ENCODE measurements at places on chromosomes 1 and 21.
A peak's percentile ranks its signal among the peaks of the same experiment; 100 is the strongest.

DNA sequence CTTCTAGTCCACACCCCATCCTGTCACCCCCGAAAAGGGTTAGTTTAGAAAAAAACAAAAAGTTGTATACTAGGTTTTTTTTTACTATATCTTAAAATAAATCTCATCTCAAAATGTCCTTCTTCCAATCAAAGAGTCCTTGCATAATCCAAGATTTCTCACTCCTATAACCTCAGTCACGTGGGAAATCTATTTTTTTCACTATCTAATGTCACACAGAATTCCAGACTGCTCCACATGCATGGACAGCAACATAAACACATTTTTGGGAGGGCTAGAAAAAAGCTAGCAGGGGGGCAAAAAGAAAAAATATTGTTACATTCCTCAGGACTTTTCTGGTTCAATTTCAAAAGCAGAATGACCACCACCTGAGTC, 39.3 kb downstream of the TGFBR3 start:
- DNase-seq = no peak

GRCh38 chr1:108897865-108898720, 21.3 kb downstream of the GPSM2 start:
- DNase-seq = peak; percentile 6

- no peak for DNase-seq
Observed at GRCh38 chr1:91774520-91775203, 111.3 kb downstream of the TGFBR3 start.

DNA sequence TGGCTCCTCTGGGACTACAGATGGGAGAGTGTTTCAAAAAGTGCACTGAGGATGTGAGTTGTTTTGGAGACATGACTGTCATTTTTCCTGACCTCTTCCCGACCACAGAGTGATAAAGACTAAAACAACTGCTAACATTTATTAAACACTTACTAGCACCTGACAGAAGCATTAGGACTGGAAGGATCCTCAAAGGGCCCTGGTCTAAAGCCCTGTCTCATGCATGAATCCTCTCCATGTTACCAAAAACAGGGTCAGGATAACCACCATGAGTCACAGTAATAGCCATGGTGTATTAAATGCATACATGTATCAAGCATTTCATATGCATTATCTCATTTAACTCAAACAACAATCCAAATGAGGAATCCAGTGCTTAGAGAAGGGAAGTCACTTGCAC, 11.5 kb downstream of the CYB5RL start:
- DNase-seq = no peak

DNA sequence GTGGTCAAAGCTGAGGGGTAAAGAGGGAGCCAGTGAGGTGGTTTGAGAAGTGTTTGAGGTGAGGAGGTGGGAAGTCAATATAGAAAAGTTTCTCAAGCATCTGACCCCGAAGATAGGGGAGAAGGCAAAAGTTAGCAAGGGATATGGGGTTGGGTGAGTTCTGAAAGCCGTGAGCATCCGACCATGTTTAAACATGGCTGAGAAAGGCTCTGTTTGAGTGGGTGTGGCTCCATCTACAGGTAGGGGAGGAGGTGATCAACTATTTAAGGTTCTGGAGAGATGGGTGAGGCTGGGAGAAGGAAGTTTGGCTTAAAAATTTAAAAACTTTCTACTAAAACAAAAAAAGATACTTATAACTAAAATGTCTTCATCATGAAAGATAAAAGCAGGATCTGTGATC, 273.8 kb downstream of the KCNJ6 start:
- DNase-seq = peak; percentile 6

- no peak for DNase-seq
Observed at GRCh38 chr1:174352883-174353608, 94.7 kb upstream of the GPR52 start.

GRCh38 chr21:33018707-33019465, 6.8 kb upstream of the OLIG2 start:
- no peak for DNase-seq

DNA sequence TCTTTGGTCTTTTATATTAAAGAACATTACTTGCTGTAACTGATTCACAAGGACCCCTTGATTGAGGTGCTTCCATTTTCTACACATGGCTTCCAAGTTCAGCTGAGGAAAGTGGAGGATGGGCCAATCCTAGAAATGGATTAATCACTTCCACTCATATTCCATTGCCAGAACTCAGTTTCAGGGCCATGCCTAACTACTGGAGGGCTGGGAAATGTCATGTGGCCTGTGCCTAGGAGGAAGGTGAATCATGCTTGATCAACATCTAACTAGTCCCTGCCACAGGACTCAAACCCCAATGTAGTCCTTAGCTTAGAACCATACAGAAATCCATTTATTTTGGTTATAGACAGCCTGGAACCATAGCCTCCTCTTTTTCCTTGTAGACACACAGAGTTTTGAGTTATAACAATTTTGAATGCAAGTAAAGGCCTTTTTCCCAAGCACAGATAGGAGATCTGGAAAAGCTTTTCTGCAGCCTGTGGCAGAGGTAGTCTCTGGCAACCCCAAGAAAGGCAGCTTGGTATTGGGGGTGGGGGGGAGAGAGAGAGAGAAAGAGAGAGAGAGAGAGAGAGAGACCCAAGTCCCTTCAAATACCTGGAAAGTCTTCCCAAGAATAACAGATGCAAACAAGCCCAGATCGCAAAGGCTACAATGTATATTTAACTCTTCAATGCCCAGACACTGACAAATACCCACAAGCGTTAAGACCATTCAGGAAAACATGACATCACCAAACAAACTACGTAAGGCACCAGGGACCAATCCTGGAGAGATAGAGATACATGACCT, 12.5 kb downstream of the MAST2 start:
- DNase-seq = no peak

DNA sequence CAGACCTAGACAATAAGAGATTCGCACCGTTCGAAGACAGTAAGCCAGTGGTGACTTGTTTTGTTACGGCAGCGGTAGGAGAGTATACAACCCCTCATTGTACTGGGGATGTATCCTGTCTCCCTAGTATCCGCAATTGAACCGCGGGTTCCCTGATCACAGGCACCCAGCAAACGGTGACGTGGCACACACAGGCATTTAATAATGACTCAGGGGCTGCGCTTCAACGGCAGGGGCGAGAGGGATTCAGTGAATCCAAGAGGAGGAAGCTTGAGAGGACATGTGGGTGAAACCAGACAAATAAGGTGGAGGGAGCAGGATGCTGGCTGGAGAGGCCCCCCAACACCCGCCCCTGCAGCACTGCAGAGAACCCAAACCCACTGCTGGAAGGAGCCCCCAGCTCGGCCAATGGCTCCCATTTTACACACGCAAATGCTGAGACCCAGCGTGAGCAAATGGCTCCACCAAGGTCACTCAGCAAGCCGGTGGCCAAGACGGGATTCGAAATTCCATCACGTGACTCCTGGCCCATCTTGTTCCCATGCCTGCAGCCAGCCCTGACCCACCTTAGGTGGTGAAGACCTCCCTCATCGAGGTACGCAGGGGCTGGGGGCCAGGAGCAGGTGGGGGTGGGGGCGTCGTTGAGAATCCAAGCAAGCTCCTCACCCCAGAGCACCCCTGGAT, 149.9 kb downstream of the SYF2 start:
- DNase-seq = no peak

- DNase-seq = peak; percentile 23
Observed at GRCh38 chr1:244049162-244050013, 1.7 kb upstream of the ZBTB18 start.

- no peak for DNase-seq
Observed at GRCh38 chr1:168330285-168330684, 49.6 kb downstream of the TBX19 start.

DNA sequence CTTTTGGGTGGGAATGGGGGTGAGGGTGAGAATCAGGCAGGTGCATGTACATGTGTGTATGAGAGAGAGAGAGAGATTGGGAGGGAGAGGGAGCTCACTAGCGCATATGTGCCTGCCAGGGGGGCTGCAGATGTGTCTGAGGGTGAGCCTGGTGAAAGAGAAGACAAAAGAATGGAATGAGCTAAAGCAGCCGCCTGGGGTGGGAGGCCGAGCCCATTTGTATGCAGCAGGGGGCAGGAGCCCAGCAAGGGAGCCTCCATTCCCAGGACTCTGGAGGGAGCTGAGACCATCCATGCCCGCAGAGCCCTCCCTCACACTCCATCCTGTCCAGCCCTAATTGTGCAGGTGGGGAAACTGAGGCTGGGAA, 95.0 kb downstream of the EPHB2 start:
- DNase-seq = no peak

DNA sequence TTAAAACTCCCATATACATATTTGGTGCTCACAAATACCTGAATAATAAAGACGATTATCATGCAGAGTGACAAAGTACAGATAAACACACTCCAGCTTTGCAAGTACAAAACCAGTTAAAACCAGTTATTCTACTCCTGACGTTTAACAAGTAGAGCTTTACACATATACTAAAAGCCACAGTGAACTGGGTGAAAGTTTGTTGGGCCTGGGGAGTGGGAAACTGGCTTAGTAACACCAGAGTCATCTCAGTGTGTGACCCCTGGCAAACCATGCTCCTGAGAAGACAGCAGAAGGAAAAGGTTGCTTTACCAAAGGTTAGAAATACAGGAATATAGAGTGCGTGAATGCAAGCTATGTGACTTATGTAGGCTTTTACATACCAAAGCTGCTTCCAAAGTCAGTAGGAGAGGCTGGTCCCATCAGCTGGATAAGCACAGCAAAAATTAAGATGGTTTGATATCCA, 148.1 kb downstream of the NRIP1 start:
- no peak for DNase-seq

DNA sequence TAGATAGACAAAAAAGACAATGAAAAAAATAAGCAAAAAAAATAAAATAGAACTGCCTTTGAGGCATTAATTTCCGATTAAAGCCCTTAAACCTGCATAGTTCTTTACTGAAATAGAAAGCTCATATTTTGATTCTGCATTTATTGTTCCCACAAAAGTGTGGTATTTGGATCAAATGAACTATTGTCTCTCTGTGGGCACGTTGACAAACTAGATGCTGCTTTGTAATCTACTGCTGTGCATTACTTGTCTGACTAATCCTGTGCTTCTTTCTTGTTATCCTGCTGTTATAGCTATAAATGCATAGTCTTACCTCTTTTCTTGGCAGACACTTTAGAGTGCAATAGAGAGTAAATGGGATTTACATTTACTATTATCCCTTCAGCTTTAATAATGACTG, 31.4 kb upstream of the SLC35D1 start:
- DNase-seq = no peak

GRCh38 chr1:90726425-90726985, 9.4 kb upstream of the BARHL2 start:
- DNase-seq = no peak

DNA sequence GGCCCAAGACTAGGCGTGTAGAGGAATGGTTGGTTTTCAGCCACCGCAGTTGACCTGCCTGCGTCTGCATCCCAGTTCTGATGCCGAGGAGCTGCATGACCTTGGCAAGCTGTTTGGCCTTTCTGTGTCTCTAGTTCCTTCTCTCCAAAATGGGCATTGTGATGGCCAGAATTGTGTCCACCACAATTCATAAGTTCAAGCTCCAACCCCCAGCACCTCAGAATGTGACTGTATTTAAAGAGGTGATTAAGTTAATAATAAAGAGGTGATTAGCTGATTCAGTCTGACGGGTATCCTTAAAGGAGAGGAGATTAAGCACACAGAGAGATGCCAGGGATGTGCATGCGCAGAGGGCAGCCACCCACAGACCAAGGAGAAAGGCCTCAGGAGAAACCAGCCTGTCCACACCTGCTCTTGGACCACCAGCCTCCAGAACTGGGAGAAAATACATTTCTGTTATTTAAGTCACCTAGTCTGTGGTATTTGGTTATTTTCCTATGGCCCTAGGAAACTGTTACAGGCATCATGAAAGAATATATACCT, 28.5 kb downstream of the MAB21L3 start:
- DNase-seq = no peak

DNA sequence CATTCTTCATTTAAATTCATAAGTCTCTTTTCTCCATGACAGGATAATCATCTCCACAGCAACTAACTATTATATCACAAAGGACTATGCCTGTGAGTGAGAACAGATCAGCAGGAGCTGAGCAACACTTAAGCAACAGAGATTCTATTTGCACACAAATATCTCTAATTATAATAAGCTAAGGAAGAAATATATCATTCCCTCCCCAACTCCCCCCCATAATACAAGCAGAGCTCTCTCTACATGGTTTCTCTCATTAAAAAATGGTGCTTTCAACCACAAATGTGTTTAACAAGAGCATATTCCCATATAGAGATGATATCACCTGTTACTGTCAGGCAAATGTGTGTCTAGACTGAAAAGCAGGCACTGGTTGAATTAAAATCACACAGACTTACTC, 34.5 kb upstream of the NIBAN1 start:
- DNase-seq = no peak

DNA sequence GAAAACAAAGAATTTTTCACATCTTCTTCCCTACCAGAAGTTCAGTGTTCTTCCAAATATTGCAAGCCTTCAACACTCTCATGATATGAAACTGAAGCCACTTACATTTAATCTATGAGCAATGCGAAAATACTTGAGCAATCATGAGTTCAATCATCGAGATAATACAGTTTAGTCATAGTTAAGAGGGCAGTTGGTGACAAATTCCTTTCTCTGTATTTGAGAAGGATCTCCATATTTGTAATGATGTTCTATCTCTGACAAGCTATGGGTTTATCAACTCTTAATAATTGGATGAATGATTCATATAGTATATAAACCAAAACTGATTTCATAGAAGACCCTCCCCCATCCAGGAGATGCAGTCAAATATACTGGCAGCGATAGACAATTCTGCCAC, 29.7 kb upstream of the PYHIN1 start:
- no peak for DNase-seq

GRCh38 chr1:238119060-238119459, 228.3 kb upstream of the ZP4 start:
- DNase-seq = no peak

DNA sequence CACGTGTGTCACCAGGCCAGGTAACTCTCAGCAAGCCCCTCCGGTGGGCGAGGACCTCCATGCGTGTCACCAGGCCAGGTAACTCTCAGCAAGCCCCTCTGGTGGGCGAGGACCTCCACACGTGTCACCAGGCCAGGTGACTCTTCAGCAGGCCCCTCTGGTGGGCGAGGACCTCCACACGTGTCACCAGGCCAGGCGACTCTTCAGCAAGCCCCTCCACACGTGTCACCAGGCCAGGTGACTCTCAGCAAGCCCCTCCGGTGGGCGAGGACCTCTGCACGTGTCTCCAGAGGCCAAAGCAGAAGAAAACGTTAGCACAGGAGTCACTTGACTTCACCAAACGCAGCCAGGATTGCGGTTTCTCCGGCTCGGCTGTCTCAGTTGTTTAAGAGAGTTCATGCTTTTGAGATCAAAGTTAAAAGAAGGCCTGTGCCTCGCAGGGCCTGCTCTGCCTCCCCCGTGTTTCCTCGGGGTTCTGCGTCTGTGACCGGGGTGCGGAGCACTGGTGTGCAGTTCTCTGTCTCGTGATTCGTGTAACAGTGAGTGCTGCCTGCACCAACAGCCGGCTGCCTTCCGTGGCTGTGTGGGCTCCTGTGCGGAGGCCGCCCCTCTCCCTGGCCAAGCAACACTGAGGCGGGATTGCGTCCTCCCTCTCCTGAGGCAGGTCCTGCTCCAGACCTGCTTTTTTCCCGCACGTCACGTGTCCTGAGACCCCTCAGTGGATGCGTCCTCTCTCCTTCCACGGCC, 56.6 kb downstream of the PRKCZ start:
- DNase-seq = no peak

All from stimulated activated CD4-positive, alpha-beta T cell treated with anti-CD3 and anti-CD28 coated beads, Interleukin-2, amount 100 ng/mL, for 48 hours (primary cell).